ENCODE measurements at places on chromosomes 5 and 9.

DNA sequence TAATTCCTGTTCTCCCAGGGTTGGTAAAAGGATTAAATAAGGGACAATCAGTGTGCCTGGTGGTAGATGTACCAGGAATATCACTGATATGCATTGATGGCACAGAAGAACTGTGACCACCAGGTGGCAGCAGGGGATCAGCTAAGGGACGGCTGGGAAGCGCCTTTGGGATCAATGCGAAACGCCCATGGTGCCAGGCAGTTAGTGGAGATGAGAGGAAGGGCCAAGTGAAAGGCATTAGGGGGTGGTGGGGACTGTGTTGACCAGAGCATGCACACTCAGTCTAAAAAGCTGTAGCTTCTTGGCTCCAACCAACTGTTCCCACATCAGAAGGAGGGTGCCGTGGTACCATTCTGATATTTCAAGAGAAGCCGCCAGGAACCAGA lies 55.6 kb downstream of the ARHGEF37 start:
- peak; percentile 28 for DNase-seq

- no peak for DNase-seq
Observed at GRCh38 chr5:62494772-62495171, 82.2 kb downstream of the IPO11 start.

DNA sequence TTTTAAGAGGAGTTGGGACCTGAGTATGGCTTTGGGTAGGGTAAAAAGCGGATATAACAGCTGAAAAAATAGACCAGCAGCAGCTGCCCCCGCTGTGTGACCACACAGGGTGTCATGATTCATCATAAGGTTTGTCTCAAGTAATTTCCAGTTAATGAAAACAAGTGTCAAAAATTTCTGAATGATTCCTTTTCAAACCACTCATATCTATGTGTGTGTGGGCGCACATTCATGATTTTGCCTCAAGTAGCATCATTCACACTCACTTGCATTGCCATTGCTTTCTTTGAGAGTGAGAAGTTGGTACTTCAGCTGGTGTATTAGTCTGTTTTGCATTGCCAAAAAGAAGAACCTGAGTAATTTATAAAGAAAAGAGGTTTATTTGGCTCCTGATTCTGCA lies 12.1 kb upstream of the TNFAIP8 start:
- no peak for DNase-seq

GRCh38 chr9:96317335-96317980 lies 15.5 kb upstream of the HSD17B3 start:
- DNase-seq: peak; percentile 1

DNA sequence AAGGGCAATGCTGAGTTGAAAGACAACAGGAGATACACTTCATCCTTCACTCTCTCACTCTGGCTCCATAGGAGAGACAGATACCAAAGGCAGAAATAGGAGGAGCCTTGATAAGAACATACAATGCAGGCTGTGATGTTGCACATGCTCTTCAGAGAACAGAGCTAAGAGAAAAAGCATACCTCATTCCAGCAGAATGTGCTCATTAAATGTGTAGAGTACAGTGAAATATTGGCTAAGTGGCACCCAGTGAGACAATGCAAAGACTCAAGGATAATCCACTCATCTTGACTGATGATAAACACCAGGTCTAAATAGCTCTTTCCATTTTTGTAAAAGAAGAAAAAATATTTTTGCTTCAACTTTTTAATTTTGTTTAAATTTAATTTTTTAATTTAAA lies 139.7 kb downstream of the OR2K2 start:
- no peak for DNase-seq

GRCh38 chr5:90345684-90346083 lies 63.9 kb downstream of the CETN3 start:
- DNase-seq: no peak
